Stimulated activated CD4-positive, alpha-beta T cell treated with anti-CD3 and anti-CD28 coated beads, TNF-alpha, amount 100 ng/mL, for 1 hour (primary cell): ENCODE measurements at places on chromosomes 7 and 10.

GRCh38 chr7:82507365-82507975, 63.9 kb upstream of the CACNA2D1 start:
- DNase-seq, result no peak

DNA sequence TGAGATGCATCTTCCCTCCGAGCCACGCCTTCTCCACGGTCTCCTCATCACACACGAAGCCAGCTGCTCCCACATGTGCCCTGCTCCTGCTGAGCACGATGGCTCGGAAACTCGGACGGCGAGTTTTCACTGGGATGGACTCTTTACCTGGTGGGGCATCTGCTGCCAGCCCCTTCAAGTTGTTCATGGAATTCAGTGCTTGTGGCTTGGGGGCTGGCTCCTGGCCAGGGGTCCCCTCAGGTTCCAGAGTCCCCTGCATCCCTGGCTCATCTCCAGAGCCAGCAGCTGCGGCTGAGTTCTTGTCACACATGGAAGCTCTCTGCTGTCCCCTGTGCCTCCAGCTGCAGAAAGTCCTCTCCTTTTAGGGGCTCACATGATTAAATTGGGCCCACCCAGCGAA, 654.0 kb downstream of the SDK1 start:
- DNase-seq, result no peak

DNA sequence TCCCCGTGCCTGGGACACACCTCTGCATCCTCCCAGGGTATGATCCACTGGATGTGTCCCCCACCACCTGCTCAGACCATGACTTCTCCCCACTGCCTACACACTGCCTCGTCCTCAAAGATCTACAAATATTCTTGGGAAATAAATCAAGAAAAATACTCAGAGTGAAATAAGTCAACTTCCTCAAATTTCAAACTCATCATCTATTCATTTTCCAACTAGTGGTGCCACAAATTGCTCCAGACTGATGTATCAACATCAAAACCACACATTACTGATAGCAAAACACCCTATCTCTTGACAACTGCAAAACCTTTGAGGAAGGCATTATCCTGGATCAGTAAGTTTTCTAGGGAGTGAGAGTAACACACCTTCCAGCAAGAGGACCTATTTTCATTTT, 87.7 kb downstream of the GRB10 start:
- no peak for DNase-seq

GRCh38 chr10:24680647-24681524, 42.8 kb downstream of the ARHGAP21 start:
- DNase-seq, result no peak

DNA sequence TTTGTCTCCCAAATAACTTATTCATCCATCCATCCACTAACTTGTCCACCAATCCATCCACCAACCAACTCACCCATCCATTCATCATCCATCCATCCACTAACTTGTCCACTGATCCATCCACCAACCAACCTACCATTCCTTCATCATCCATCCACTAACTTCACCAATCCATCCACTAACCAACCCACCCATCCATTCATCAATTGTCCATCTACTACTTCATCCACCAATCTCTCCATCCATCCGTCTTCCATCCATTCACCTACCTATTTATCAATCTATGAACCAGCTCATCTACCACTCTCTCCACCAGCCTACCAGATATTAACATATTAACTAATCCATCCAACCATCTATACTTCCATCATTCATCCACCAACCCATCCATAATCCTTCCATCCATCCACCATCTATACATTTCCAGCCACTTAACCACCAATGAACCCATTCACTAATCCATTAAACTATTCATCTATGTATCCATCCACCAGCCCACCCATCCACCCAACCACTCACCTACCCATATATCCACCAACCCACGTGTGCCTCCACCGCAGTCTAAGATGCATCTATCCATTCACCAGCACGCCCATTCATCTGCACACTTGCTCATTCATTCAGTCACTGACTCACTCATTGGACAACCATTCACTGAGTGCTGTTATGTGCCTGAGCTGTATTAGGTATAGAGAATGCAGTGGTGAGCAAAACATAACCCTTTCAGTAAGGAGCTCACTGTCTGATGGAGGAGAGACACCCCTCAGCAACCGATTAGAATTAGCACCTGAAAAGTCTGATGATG, 19.8 kb upstream of the TBL2 start:
- DNase-seq, result no peak

DNA sequence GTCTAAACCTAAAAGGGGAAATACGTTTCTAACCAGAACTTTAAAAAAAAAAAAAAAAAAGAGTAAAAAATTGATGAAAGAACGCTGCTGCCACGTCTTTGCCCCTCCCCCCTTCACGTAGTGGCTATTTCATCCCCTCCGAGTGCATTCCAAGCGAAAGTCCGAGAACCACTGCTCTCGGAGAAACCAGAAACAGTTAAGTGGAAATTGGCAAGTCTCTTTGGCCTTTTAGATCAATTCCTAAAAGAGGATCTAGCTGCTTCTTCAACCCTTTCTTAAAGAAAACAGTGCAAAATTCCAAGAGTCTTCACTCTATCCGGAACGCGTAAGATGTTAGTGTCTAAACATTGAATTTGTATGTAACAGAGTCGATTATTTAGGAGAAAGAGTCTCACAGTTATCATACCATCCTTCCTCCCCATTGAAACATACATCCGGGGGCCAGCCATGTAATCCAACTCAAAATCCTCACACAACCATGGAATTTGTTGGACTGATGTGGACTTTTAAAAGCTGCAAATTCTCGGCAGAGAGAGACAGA, 1.1 kb downstream of the P4HA1 start:
- DNase-seq, result peak; percentile 5

DNA sequence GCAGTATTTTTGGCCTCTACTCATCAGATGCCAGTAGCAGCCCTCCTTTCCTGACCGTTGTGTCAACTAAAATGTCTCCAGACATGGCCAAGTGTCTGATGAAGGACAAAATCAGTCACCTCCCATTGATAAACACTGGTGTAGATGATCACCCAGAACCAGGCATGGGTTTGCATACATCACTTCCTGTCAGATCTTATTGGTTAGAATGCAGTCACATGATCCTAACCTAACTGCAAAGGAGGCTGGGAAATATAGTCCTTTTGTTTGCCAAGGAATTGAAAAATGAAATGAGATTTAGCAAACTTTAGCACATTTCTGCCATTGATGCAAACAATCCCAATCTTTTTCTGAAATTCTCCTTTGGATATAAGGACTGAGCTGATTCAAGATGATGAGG, 141.4 kb downstream of the BUB3 start:
- DNase-seq, result no peak

- DNase-seq, result no peak
Measured at GRCh38 chr7:42082144-42082543, 154.9 kb downstream of the GLI3 start.

- no peak for DNase-seq
Measured at GRCh38 chr7:127667759-127668530, 16.0 kb downstream of the SND1 start.

GRCh38 chr10:2979306-2979705, 88.0 kb upstream of the PFKP start:
- DNase-seq, result no peak

GRCh38 chr10:92486637-92487036, 87.3 kb downstream of the IDE start:
- DNase-seq, result no peak

DNA sequence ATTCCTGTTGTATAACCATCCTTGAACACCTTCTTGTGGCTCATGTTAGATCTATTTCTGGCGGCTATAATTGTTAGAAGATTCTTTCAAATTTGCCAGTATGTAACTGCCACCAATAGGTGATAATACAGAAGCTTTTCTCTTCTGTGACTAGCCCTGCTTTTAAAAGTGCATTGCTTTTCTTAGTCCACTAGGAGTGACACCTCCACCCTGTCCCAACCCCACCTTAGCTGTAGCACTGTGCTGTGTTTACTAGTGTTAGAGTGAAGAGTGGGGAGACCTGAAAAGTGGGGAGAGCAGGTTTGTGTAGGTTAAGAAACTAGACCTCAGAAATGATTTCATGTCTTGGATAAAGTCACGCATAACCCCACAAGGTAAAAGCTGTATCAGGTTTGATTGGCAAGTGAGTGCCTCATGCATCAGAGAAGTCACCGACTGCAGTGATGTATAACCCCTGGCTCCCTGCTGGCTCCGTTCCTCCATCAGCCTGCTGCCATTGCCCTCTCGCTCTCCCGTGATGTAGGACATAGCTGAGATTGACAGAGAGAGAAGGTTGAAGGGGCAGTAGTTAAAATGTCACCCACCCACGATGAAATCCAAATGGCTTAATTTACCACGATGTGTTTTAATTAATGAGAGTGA, 12.5 kb downstream of the NPVF start:
- DNase-seq, result no peak

- DNase-seq, result no peak
Measured at GRCh38 chr10:109914966-109915365, 8.3 kb downstream of the XPNPEP1 start.

GRCh38 chr10:106038246-106038645, 1126.3 kb downstream of the SORCS1 start:
- DNase-seq, result no peak

DNA sequence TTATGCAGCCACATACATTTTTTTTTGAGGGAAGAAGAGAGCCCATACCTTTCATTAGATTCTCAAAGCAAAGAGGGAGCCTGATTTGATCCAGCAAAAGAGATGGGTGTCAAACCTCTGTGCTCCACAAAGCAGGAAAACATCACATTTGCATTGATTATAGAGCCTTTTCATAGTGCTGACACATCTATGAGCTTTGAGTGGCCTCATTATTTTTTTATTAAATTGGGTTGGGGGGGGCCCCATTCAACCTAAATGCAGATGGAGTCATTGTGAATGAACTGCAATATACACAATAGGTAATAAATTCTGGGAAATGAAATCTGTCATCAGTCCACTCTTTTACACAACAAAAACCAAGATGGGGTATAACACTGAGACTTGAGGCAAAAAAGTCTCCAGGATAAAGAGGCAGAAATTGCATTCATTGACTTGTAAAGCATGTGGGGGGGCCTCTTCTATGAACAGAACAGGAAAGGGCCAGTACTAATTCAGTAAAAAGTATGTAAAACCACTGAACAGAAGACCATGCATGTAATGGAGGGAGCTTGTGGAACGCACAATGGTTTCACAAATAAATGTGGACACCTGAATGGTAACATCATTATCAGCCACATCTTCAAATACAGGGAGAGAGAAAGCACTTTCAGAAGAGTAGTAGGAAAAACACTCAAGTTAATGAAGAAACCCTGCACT, 17.7 kb upstream of the ASB4 start:
- DNase-seq, result no peak

DNA sequence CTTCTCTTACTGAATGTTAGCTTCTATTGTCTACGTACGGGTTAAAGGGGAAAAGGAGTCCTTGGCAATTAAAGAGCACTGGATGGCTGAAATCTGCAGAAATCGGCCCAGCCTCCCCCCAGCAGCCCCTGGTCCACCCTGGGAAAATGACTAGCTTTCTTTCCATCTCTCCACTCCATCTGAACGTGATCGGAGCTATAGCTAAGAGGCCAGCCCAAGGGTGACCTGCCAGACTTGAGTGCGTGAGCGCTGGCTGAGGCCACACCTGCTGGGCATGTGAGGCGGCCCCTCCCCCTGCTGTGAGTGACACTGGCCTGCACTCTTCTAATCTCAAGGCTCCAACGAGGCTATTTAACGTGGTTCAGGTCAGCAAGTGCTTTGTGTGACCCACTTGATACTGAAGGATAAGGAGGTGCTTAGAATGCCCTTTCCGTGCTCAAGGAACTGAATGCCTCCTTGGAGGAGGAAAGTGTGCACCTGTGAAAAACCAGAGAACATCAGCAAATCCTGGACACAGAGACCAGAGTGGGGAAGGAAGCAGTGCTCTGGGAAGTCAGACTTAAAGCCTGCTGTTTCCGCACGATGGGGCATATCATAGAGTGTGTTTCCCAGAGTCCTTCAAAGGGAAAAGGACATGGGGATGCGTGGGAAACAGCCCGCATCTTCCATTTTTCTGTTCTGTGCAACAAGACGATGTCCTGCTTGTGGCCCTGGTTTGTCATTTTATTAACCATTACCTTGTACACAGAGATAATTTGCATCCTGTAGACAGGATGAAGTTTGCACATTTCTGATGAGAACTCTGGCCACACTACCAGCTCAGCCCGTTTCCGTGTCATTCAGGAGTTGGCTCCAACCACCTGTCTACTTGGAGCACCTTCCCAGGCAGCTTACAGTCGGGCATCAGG, 12.5 kb upstream of the MNX1 start:
- DNase-seq, result no peak

- no peak for DNase-seq
Measured at GRCh38 chr7:129831424-129832058, 121.2 kb downstream of the UBE2H start.

GRCh38 chr10:111211706-111212105, 134.9 kb downstream of the ADRA2A start:
- DNase-seq, result no peak

GRCh38 chr7:2120251-2120660, 112.5 kb downstream of the MAD1L1 start:
- DNase-seq, result peak; percentile 21

- DNase-seq, result no peak
Measured at GRCh38 chr10:126595160-126595559, 75.3 kb downstream of the C10orf90 start.

GRCh38 chr10:97497572-97498075, 598 bp downstream of the MMS19 start:
- DNase-seq, result peak; percentile 58

DNA sequence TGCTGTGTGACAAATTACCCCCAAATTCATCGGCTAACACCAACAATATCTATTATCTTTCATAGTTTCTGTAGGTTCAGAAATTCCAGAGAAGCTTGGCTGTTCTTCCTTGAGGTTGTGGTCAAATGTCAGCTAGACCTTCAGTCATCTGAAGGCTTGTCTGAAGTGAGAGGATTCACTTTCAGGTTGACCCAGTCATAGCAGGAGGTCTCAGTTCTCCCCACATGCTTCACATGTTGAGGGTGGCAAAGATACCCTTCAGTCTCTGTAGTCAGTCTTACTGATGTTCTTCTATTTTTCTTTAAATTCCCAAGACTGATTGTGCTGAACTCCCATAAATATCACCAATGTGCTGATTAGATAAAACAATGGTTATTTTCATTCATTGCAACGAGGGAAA, 1692.0 kb downstream of the REEP3 start:
- DNase-seq, result no peak

GRCh38 chr7:119271147-119271779, 1001.7 kb upstream of the KCND2 start:
- no peak for DNase-seq
